ENCODE measurements at places on chromosomes 2 and 18. TPM values are rescaled to one million over a fixed set of nuclear protein-coding genes. Genes with fewer than 3 reads are reported as not detected.

The NR4A2 gene
- 0.72 TPM for total RNA-seq

The FMNL2 gene
- 26.2 TPM for total RNA-seq

The TWIST2 gene
- total RNA-seq = 9.4 TPM

The EFHD1 gene
- 2.4 TPM for total RNA-seq

The RGPD3 gene
- total RNA-seq = 0.59 TPM

The RFX8 gene
- 7.6 TPM for total RNA-seq

The IL36RN gene
- not detected for total RNA-seq

The MC4R gene
- total RNA-seq = not detected

The WNT10A gene
- total RNA-seq = not detected

The SPDYA gene
- 0.59 TPM for total RNA-seq

The IL1R2 gene
- total RNA-seq = 0.88 TPM

Data from osteoblast (primary cell).